ENCODE measurements at places on chromosomes 4 and X. TPM values are rescaled to one million over a fixed set of nuclear protein-coding genes. Genes with fewer than 3 reads are reported as not detected.

Gene TXK
- 0.61 TPM for polyA plus RNA-seq

Gene PHEX
- 0.35 TPM for polyA plus RNA-seq

Gene NEUROG2
- polyA plus RNA-seq: not detected

Gene KDR
- 0.02 TPM for polyA plus RNA-seq

Gene FGF16
- polyA plus RNA-seq: not detected

Gene CLDN22
- not detected for polyA plus RNA-seq

Gene FATE1
- polyA plus RNA-seq: not detected

Gene CRMP1
- polyA plus RNA-seq: 7.8 TPM

Gene AP1AR
- 11.4 TPM for polyA plus RNA-seq

Gene RELL1
- polyA plus RNA-seq: 4.0 TPM

Gene LPAR4
- not detected for polyA plus RNA-seq

Gene IRS4
- polyA plus RNA-seq: not detected

Gene SH3TC1
- 2.9 TPM for polyA plus RNA-seq

Gene RAI2
- polyA plus RNA-seq: 0.03 TPM

Gene DDIT4L
- polyA plus RNA-seq: 2.1 TPM

Gene PNMA6F
- polyA plus RNA-seq: not detected

Gene TGIF2LX
- 7.4 TPM for polyA plus RNA-seq

Gene SLC6A14
- polyA plus RNA-seq: not detected

Gene SLBP
- polyA plus RNA-seq: 64.3 TPM

Gene IL3RA
- polyA plus RNA-seq: not detected

Gene YY2
- polyA plus RNA-seq: 2.8 TPM

Gene NAA11
- polyA plus RNA-seq: not detected

Gene CXCL6
- polyA plus RNA-seq: 0.03 TPM
